ENCODE measurements at places on chromosomes 3 and 15.

GRCh38 chr3:43010638-43011037, 31.5 kb downstream of the GASK1A start:
- DNase-seq = no peak

GRCh38 chr3:197880491-197881269, 69.3 kb upstream of the RPL35A start:
- no peak for DNase-seq

DNA sequence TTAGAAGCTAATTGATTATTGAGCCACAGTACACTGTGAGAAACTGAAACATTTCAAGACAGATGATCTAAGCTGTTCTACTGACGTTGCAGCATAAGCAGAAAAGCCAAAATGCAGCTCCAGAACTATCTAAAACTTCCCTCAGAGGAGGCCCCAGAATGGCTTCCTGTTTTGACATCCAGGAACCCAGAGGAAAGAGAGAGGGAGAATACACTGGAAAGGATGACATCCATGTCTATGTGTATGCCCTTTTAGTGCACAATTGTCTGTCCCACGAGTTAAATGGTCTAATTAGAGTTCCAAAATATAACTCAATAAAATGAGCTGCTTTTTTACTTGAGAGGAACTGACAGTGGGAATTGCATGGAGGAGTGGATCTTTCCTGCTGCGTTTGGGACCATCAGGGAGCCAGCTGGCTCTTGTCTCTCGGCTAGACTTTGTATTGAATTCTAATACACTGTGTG, 688.1 kb downstream of the ZNF385D start:
- no peak for DNase-seq

DNA sequence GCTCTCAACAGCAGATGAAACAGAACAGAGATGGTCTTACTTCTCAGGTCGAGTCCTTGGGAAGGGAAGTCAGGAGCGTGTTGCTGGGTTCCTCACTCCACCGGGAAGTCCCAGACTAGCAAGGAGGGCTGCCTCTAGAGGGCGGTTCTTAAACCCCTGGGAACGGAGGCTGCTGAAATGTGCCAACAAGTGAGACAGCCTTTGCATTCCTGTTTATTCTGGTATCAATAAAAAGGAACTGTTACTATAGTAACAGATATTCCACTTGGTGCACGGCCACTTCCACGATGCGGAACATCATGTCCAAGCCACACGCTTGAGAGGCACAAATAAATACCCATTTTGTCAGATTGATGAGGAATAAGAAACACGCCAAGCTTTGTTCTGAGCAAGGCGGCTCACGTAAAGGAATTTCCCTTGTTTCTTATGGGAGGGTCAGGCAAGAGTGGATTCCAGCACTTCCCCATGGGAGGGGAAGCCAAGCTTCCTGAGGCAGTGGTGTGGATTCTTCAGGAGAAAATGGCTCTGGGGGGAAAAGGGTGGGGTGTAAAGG, at the start of gene FAM107A:
TSS of gene FAM107A (minus strand) at position 123 of the 553 bp plus-strand sequence. CDS start 7,531 bp downstream, outside the sequence.
- DNase-seq = no peak
